NCI-H524 (cell line): ENCODE measurements at places on chromosomes 1 and 21.

DNA sequence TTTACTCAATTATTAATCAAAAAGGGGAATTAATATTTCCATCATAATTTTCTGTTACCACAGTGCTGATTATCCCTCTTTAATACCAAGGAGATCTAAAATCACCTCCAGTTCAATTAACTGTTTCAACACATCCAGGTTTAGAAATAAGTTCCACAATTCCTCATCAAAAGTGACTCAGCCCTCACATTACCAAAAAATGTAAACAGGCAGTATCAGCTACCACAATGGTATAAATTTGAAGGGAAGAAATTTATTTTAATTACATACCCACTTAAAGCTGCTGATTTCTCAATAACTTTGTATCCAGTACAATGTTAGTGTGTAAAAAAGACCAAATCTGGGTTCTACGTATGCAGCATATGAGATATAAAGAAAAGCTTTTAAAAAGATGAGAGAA, 51.9 kb downstream of the EIF4G3 start:
- no peak for DNase-seq

GRCh38 chr1:243452092-243452491, 196.3 kb downstream of the SDCCAG8 start:
- no peak for DNase-seq

GRCh38 chr21:22083899-22084298, 1085.7 kb downstream of the NCAM2 start:
- DNase-seq = no peak

DNA sequence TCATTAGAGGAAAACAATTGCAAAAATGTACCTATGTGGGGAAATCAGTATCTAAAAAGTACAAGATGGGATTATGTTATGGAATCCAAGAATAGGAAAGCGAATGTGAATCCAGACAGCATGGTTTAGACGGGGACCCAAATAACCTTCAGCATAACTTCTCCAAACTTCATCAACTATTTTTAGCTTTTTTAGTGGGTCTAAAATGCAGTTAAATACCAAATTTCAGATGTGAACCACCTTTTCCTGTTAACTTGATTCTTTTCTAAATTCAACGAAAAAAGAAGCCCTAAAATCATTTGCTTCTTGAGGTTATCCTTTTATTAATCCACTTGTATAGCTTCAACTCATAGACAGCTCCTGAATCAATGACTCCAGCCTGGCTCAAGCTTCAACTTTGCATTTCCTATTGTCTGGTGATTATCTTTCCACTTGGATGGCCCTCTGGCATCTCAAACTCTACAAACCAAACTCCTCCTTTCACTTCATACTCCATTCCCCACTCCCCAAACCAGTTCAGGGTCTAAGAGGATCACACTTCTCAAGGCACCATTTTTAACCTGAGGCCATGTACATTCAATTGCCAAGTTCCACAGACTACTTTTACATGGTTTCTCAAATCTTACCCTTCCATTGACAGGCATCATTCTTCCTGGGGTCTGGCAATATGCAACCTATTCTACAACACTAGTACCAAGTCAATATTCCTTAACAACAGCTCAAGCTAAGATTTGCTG, 7.4 kb downstream of the ERRFI1 start:
- no peak for DNase-seq

DNA sequence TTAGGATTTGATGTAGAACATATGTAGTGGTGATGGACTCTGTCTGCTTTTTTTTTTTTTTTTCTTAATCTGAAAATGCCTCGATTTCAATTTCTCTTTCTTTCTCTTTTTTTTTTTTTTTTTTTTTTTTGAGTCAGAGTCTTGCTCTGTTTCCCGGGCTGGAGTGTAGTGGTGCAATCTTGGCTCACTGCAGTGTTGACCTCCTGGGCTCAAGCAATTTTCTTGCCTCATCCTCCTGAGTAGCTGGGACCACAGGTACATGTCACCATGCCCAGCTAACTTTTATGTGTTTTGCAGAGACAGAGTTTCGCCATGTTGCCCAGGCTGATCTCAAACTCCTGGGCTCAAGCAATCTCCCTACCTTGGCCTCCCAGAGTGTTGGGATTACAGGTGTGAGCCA, 17.4 kb downstream of the MAST2 start:
- no peak for DNase-seq

DNA sequence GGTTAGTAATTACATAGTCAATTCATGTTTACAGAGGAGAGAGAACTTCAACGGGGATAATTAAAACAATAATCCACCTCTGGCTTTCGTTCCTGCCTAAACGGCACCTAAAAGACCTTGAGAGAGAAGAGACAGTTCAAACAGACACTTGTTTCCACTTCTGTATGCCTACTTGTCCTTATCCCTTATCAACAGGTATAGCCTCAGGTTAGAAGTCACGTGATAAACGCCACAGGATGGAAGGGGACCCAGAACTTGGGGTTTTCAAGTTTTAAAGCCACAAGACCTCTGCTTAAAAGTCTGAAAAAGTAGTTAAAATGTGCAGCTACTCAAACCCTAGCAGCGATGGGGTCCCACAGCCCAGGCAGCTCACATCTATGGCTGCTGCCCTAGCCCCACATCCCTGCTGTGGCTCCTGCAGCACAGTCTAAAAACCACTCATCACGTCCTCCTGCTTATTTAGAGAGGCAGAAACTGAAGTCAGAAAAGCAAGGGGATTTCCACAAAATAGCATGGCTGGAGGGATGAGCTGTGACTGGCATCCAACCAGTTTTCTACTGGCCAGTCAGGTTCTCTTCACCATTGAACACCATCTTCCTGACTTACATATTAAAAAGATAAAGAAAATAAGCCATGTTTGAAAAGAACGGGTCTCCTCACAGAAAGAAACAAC, 51.2 kb upstream of the SEC16B start:
- no peak for DNase-seq

GRCh38 chr1:156502391-156502893, 1.9 kb upstream of the MEF2D start:
- DNase-seq = no peak

GRCh38 chr21:36415375-36415774, 30.2 kb downstream of the CHAF1B start:
- no peak for DNase-seq

DNA sequence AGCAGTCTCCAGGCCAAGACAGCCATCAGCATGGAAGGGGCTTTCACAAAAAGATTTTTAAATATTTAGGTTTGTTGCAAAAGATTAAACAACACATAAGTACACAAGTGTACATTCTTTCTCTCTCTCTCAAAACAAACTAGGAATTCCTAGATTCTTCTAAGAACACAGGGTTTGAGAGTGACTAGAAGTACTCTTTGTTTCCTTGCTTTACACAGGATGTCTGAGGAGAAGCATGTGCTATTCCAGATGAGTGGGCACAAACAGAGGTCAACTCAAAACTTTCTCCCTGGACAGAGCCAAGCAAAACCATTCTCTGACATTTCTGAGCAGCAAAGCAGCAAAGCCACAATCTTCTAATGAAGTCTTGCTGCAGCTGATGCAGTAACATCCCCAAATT, 210.6 kb upstream of the HOOK1 start:
- DNase-seq = no peak

DNA sequence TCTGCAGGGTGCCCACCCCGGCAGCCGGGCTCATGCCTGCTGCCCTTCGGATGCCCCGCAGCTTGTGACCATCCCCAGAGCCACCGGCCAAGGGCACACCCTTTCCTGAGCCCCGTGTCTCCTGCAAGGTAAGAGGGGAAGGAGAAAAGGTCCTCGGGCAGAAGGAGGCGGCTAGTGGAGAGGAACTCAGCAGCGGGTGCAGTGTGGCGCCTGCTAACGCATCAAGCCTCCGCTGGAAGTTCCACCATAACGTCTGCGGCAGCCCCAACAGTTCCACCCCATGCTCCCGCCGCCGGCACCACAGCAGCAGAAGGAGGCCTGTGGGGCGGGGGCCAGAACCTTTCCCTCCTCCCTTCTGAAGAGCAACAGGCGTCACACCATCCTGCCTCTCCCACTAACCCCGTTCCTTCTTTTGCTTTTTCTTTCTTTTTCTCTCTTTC, 990 bp downstream of the VWA5B1 start:
- no peak for DNase-seq
